ENCODE measurements at places on chromosomes 1 and 21.

- DNase-seq: no peak
Measured at GRCh38 chr1:246152986-246153431, 354.1 kb downstream of the SMYD3 start.

- DNase-seq: no peak
Measured at GRCh38 chr1:157035121-157035520, 10.4 kb downstream of the ARHGEF11 start.

DNA sequence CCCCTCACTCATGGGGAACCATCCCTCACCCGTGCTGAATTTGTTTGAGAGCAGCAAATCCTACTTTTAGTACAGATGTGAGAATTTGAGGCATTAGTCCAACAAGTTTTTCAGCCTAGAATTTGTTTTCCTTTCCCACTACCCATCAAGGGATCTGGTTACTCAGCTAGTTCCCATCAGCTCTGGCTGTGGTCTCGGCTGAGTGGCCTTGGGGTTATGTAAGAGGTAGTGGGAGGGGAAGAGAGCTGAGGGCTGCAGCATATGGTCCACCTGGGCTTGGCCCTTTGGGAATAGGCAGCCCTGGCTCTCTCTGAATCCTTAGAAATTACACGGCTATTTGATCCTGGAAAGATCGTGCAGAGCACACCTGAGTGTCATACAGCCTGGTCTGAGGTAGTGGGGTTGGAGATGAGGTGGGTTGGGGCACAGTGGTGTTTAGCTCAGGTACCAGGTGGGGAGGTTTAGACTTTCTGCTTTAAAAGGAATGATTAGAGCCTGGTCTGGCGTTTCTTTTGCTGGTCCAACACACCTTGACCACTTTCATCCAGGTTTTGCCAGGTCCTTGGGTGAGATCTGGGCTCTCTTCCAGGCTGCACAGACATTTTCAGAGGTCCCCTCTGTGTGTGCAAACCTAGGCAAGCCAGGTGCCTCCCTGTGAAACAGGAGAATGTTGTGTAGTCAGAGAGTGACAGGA, 4.2 kb downstream of the GSTM4 start:
- no peak for DNase-seq

DNA sequence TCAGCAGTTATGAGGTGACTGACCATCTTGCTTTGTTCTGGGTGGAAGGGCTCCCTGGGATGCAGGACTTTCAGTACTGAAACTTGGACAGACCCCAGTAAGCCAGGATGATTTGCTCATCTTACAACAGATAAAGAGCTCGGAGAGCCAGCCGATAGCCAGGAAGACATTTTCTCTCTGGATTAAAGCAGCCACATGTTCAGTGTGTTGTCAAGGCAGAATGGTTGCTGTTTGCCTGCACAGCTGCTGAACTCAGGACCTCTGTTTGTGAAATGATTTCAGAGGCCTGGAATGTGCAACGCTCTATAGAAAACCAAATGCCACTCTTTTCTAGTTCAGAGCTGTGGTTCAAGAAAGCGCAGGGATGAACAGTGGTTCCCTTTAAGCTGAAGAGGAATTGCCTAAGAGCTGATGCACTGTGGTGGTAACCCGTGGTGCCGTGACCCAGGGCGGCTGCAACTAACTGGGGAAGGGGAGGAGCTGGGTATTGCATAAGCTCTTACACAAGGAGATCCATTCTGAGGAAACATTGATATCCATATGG, 40.7 kb downstream of the CASQ2 start:
- DNase-seq: no peak

GRCh38 chr1:172485626-172486025, 41.8 kb upstream of the PIGC start:
- DNase-seq: no peak

GRCh38 chr1:52159033-52159789, 17.3 kb downstream of the ZFYVE9 start:
- no peak for DNase-seq

- DNase-seq: no peak
Measured at GRCh38 chr1:183039330-183039729, 16.1 kb downstream of the LAMC1 start.

DNA sequence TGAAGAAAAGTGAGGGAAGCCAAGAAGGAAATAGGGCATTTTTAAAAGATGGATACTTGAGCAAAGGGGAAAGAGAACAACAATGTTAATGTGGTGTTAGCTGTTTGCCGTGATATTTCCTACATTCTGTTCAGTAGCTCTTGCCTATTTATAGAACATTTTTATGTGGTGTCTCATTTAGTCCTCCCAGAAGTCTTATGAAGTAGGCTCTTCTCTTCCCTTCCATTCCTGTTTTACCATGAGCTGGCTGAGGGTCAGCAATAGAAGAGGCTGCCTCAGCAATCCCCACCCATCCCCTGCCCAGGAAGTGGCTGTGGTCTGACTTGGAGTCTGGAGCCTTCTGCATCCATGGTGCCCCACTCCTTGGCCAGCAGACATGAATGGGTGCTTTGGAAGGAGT, 60.1 kb downstream of the KIAA0040 start:
- no peak for DNase-seq

DNA sequence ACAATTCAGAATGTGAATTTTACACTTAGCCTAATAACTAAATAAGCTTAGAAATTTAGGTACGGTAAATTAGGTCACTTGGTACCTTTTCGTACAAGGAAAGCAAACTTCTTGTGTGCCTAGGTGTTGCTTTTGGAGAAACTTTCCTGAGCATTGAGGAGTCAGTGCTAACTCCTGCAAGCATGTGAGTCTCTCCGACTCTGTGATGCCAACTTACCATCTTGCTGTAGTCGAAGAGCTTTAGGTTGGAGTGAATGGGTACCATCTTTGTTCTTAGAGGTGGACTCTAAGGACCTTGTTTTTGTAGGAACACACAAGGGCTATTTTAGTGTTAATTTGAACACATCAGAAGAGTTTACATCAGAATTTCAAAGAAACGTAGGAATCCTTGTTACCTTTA, 688.9 kb downstream of the USP25 start:
- no peak for DNase-seq

- DNase-seq: no peak
Measured at GRCh38 chr1:185971688-185972087, 237.5 kb downstream of the HMCN1 start.

- DNase-seq: no peak
Measured at GRCh38 chr1:101241485-101242225, 4.8 kb downstream of the S1PR1 start.

GRCh38 chr1:109243860-109244552, 5.3 kb upstream of the CELSR2 start:
- DNase-seq: peak; percentile 32

GRCh38 chr1:153360190-153360589, 2.5 kb downstream of the S100A9 start:
- no peak for DNase-seq

All from NCI-H446 (cell line).